ENCODE measurements at places on chromosomes 12 and 14.

GRCh38 chr12:46065412-46066166, 75.2 kb upstream of the SCAF11 start:
- DNase-seq = no peak

GRCh38 chr12:124560146-124560890, 7.1 kb downstream of the NCOR2 start:
- DNase-seq = no peak

- peak; percentile 97 for DNase-seq
Observed at GRCh38 chr12:49366652-49367380, 446 bp upstream of the SPATS2 start.

DNA sequence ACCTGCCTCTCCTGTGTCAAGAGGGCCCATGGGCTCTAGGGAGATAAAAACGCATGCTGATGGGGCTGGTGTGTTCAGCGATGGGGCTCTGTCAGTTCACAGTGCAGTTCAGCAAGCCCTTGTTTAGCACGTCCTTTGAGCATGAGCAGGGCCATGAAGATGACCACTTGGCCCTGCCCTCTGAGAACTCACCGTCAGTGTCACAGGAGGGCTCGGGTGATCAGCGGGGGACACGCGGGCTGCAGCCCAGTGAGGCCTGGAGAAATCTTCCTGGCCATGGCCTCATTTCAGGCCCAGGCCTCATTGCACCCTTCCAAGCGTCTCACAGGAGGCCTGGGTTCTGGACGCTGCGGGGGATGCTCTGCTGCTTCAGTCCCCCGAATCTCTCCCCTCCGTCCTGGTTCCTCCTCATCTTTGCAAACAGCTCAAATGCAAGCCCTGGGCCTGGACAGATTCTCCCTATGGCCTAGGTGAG, 181.6 kb downstream of the ADGRD1 start:
- no peak for DNase-seq

DNA sequence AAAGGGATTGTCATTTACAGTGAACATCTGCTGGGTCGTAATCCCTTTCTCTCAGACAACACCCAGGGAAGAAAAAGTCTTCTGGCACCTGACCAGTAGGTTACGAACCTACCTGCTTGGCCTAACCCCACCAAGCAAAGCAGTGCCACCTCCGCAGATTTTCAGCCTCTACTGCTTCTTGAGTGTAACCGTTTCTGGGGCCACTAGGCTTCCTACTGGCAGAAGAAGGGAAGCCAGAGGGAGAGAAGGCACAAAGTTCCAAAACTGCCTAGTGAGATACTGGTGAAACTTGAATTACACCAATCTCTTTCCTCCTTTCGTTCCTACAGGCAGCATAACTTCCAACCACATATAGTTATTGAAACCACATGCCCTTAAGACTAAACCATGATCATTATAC, 383.6 kb downstream of the BCAT1 start:
- no peak for DNase-seq

All from MM.1S (cell line).